ENCODE measurements at places on chromosomes 7 and 10. TPM values are rescaled to one million over a fixed set of nuclear protein-coding genes. Genes with fewer than 3 reads are reported as not detected.

Gene CYP26A1
- total RNA-seq = not detected

Gene CPA2
- not detected for total RNA-seq

Gene ADIRF
- total RNA-seq = 0.77 TPM

DNA sequence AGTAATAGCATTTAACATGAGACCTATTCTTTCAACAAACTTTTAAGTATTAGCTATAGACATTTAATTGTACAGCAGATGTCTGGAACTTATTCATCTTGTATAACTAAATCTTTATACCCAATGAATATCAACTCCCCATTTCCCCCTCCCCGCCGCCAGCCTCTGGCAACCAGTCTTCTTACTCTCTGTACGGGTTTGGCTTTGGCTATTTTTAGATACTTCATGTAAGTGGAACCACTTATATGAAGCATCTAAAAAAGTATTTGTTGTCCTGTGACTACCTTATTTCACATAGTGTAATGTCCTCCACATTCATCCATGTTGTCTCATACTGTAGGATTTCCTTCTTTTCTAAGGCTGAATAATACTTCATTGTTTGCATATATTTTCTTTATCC, 60.8 kb downstream of the RAB18 start:
- no peak for DNase-seq

DNA sequence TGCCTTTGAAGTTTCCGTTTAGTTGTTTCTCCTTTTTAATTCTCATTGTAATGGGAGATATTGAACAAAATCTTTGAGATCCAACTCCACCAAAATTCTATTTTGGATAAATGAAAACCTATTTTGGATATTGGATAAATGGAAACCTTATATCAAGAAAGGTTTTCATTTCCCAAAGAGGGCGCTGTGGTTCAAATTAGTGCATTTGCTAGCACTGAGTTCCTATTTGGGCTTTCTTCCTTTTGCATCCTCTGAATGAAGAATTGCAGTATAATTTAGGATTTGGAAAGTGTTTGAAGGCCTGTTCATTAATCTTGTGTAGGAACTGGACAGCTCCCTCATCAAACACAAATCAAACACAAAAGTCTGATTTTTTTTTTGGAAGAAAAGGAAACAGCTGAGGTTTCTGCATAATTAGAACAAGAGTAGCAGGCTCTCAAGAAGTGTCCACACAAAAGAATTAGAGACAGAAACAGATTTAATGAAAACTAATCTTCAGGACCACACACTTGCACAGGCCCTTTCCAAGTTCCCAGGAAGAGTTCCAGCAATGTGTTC, 80.8 kb upstream of the KLF14 start:
- no peak for DNase-seq

DNA sequence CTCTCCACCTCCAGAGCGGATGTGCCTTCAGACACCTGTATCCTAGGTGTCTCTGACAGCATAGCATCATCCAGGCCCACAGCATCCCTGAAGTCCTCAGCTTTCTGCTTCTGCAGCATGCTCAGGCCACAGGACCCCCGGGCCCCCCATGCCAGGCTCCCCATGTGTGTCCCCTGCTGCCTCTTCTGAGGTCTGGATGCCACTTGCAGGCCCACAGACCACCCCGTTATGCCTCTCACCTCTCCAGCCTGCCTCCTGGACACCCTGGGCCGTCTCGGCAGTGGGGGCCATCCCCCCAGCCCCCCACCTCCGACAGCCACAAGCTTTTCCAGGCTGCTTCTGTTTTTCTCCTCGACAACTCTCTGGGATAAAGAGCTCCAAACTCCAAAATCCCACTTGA, 84.4 kb downstream of the WNT2 start:
- no peak for DNase-seq

- DNase-seq = no peak
Observed at GRCh38 chr7:134444198-134444960, 14.5 kb downstream of the AKR1B1 start.

DNA sequence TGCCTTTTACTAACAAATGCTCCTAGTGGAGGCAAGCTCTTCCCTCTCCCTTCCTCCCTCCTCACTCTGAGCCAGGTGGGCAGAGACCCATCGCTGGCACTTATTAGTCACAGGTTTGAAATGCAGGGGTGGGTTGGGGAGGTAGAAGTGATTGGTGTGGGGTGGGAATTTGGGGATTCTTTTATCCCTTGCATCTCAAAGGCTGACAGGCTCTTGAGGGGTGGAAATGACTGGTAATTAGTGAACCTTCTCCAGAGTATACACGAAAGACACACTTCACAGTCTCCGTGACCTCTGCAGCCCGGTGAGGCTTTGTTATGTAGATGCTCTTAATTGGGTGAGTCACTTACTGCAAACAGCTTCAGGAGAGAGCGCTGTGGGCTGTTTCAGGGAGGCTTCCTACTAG, 13.9 kb upstream of the LRMDA start:
- DNase-seq = no peak

DNA sequence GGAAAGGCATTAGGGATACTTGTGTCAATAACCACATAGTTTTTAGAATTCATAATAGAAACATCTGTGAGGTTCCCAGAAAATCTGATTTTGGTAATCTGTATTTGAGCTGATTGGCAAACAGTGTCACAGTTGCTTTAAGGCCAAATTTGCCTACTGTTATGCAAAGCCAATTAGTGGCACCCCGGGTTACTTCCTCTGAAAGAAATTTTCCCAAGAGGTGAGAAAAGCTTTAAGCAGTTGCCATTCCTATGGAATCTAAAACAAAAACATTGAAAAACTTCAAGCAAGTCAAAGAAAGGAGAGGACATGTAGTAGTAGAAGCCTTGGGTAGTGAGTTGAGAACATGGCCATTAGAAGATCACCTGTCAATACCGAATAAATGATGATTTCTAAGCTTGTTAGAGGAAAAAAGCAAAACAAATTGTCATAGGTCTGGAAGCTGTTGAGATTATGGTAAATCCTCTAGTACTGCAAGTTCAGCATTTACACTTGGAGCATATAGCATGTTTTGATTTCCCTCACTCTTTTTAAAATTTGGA, 176.8 kb downstream of the TWIST1 start:
- DNase-seq = no peak

DNA sequence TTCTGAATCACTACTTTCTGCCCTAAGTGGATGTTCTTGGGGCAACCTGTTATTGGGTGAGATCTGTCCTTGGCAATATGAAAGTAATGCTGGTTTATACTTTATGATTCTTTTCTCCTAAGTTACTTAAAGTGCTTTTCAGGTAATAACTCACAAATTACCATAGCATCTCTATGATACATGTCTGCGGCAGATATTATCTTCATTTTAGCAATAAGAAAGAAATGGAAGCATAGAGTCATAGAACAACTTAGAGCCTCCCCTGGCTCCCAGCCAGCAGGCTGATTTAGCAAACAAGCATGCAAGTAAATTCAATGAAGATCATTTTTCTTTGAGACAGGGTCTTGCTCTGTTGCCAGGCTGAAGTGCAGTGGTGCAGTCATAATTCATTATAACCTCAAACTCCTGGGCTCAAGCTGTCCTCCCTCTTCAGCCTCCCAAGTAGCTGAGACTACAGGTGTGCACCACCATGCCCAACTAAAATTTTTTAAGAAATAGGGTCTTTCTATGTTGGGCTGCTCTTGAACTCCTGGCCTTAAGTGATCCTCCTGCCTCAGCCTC, 38.1 kb upstream of the GRM8 start:
- no peak for DNase-seq

DNA sequence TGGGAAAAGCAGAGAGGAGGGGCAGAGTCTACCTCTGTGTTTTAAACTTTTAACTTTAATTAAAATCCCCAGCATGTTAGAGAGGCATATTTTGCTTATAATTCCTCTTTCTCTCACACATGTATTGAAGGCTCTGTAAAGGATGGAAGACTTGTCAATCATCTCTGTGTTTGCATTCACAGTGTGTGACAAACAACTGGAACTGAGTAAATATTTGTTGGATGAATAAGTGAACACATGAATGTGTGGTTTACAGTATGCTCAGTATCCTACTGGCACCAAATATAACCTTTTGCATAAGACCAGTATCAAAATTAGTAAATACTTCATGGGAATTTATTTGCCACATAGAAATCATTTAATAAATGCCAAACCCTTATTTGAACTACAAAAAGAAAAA, 829.0 kb downstream of the GRID1 start:
- DNase-seq = no peak

DNA sequence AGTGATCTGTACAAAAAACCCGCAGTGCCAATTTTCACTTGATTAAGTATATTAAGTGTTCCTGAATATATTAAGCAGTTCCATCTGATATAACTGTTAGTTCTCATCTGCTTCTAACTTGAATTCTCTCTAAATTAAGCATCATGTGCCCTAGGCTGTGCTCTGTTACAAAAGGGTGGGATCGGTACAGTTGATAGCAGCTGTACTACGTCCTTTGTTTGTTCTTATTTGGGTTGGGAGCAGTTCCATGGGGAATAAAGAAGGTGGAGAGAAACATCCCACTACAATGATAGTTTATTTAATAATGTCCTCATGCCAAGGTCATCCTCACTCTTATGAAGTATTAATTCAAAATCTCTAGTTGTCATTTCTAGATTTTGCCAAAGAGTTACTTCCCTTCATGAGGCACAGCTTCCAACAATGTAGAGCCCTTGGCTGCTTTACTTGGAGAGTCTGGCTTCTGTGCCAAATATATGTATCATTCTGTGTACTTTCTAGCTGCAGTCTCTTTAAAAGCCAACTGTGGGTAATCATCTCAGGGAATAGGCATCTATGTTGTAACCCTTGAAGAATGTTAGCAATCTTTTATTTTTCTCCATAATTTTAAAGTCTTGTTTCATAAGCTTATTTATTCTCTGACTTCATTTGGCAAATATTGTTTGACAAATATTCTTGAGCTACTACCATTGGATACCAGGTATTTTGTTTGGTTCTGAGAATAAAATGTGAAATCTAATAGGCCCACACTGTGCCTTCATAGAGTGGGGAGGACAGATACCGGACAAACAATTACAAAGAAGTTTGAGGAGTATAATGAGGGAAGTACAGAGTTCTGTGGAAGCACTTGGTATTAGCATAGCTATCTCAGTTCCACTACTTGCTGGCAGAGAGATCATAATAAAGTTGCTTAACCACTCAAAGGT, 22.4 kb upstream of the AHR start:
- DNase-seq = peak; percentile 67

DNA sequence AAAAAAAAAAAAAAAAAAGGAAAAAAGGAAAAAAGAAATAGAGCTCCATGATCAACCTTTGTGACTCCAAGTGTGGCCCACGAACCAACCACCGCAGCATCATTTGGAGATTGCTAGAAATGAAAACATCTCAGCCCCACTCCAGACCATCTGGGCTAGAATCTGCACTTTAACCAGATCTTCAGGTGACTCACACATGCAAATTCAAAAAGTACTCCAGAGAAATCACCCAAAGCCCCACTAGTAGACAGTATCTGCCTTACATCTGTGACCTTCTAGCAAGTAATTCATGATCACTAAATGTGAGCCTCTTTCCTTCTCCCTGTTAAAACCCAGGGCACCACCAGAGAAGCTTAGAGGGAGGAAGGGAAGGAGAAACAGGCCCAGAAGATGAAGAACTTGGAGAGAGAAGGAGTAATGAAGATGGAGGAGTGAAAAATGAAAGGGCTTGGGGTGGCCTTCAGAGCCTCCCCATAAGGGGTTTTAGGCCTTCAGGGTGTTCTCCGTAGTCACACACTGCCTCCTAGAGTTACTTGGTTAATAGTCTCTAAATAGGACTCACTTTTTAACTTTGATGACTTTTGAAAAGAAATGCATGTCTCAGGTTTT, 94.0 kb downstream of the SLC37A3 start:
- DNase-seq = peak; percentile 10

DNA sequence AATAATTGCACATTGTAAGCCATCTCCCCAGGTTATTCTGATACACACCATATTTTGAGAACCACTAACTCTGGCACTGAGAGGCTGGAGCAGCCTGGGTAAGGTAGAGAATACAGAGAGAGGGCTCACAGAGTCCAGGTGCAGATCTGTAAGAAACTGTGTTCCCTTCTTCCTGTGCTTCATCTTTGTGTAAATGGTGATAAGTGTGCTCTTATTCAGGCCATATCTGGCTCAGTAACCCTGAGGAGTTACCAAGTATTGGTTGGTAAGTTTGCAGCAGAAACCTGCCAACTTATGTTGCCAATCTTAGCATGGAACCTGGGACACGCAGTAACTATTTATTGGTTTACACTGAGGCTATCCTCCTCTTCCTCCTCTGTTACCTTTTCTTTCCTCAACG, 16.2 kb upstream of the ICA1 start:
- DNase-seq = no peak

All from HT1080 (cell line).